ENCODE measurements at places on chromosomes 2 and 18.
A peak's percentile ranks its signal among the peaks of the same experiment; 100 is the strongest.

DNA sequence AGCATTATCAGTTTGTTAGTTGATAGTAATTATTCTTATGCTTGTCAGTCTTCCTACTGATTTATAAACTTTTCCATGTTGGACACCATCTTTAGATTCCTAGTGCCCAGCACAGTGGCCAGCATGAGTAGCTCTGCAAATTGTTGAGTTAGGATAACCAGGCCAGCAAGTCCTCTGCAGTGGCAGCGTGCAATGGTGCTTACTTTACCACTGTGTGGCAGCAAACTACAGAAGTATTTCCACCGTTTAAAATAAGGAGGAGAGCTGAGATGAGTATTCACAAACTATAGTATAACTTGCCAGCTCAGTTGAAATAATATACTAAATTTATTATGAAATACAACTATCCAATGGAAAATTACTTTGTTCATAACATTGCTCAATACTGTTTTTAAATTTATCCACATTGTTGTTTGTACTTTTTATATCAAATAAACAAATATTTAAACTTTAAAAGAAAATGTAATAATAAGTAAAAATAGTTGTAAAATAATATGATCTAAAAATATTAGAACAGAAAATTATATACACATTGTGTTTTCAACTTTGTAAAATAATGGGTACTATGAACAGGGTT lies 9.3 kb upstream of the THADA start:
- no peak for DNase-seq

- no peak for DNase-seq
Measured at GRCh38 chr18:37084912-37085311, 256.0 kb downstream of the KIAA1328 start.

DNA sequence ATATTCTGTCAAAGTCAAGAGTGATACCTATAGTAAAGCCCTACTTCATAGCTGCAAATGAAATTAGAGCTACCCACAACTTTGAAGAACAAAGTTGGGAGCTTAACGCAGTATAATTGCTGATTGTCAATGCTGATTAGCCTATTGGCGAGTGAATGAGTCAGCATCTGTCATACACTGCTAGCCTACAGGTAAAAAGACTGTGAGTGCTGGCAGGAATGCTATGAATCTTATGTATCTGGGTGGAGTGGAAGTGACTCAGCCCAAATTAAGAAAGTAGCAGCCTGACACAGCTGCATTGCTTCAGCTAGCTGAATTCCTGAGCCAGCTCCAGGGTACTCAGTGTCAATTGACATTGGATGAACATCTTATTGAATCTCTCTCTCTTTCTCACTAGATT lies 179.4 kb upstream of the DCC start:
- no peak for DNase-seq

DNA sequence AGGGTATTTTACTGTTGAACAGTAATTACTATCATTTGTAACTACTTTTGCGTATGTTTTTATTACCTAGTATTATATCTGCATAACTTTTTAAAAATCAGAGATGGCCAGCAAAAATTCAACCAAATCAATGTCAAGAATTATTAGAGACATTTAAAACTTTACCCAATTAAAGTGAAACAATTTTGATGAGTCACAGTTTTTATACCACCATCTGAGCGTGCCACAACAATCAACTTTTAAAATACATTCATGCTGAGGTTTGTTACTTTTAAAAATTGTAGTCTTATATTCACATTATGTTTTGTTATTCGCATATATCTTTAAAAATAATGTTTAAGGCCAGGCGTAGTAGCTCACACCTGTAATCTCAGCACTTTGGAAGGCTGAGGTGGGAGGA lies 114.9 kb downstream of the RTN4 start:
- DNase-seq, result no peak

- DNase-seq, result no peak
Measured at GRCh38 chr2:191347881-191348280, 102.7 kb downstream of the MYO1B start.

GRCh38 chr18:6044773-6045172 lies 149.5 kb upstream of the TMEM200C start:
- no peak for DNase-seq

GRCh38 chr2:120770176-120770575 lies 34.5 kb downstream of the GLI2 start:
- DNase-seq, result no peak

- DNase-seq, result no peak
Measured at GRCh38 chr2:47076586-47077441, 78.3 kb downstream of the STPG4 start.

DNA sequence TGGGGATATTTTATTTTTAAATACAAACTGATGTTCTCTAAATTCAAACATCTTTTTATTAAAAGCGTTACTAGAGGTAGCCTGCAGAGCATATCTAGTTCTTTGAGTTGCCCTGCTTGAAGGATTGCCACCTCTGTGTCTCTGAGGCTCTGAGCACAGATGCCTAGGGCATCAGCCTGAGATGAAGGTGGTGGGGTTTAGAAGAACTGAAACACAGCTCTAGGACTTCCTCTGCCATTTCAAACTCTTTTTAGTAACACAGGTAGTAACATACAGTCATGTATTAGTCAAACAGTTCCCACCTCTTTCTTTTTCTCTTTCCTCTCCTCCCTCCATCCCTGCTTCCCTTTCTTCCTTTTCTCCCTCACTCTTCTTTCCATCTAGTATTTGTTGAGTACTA lies 57.6 kb downstream of the TTC21B start:
- no peak for DNase-seq

GRCh38 chr2:196849895-196850294 lies 40.7 kb upstream of the C2orf66 start:
- peak; percentile 35 for DNase-seq

GRCh38 chr2:69253611-69254301 lies 133.3 kb downstream of the GFPT1 start:
- peak; percentile 92 for DNase-seq

DNA sequence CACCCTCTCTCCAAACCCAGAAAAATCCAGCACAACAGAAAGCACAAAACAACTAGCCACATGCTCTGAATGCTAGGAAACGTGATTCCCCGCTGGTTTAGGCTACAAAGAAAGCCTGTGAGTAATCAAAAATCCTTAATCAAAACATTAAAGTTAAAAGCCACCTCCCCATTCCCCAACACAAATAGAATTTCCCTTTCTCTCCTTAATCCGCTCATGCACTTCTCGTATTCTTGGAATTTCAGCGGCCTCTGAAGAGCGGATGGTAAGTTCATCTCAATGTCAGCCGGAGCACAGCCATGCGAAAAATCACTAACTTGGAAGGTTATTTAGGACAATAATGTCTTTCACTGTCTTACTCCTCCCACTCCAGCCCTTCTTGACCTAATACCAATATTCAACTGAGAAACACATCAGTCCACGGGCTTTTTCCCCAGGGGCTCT lies 126.7 kb downstream of the OSBPL1A start:
- peak; percentile 28 for DNase-seq

- DNase-seq, result no peak
Measured at GRCh38 chr18:51865538-51865937, 474.5 kb upstream of the DCC start.

DNA sequence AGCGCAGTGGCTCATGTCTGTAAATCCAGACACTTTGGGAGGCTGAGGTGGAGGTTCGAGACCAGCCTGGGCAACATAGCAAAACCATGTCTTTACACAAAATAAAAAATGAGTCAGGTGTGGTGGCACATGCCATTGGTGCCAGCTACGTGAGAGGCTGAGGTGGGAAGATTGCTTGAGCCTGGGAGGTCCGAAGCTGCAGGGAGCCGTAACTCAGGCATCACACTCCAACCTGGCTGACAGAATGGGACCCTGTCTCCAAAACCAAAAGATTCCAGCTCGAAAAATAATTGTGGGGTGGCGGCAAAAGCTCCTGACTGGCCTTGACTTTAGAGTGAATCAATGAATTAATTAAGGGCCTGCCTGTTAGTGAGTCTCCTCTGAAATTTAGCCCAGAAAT lies 1.2 kb upstream of the ALPP start:
- no peak for DNase-seq

GRCh38 chr2:189276277-189276676 lies 96.7 kb upstream of the COL5A2 start:
- DNase-seq, result no peak

DNA sequence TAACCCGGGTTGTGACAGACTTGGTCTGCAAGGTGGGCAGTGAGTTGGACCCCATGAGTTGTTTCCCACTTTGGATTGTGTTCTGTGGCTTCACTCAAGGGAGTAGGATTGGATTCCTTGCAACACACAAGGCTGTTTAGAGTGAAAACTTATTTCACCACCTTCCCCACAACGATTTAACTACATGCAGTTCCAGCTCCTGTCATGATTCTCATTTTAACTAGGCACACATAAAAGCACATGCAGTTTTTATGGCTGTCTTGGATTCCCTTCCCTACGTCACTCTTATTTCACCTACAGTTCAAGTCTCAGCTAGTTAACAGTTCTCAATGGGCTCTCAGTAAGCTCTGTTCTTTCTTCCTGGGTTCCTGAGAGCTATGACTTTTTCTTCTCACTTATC lies 15.9 kb downstream of the EFEMP1 start:
- DNase-seq, result no peak

DNA sequence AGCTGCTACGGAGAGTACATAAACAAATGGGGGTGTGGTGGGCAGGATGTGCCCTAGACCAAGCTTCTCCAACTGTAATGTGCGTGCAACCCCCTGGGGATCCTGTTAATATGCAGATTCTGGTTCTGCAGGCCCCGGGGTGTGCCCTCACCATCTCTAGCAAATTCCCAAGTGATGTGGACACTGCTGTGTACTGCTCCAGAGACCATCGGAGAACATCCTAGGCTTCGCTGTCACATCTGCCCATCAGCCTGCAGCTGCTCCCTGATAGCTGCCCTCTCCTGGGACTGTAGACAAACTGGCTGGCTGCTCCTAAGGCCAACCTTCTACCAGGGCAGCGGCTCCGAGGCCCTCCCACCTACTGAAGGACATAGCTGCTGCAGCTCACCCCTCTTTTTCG lies 3.2 kb downstream of the HS1BP3 start:
- DNase-seq, result no peak

GRCh38 chr2:159044804-159045286 lies 76.4 kb downstream of the TANC1 start:
- no peak for DNase-seq

GRCh38 chr2:134397146-134397896 lies 143.4 kb downstream of the MGAT5 start:
- DNase-seq, result no peak

- no peak for DNase-seq
Measured at GRCh38 chr2:240426845-240427721, 8.4 kb upstream of the GPC1 start.

- no peak for DNase-seq
Measured at GRCh38 chr2:98815795-98816194, 84.9 kb upstream of the MGAT4A start.

DNA sequence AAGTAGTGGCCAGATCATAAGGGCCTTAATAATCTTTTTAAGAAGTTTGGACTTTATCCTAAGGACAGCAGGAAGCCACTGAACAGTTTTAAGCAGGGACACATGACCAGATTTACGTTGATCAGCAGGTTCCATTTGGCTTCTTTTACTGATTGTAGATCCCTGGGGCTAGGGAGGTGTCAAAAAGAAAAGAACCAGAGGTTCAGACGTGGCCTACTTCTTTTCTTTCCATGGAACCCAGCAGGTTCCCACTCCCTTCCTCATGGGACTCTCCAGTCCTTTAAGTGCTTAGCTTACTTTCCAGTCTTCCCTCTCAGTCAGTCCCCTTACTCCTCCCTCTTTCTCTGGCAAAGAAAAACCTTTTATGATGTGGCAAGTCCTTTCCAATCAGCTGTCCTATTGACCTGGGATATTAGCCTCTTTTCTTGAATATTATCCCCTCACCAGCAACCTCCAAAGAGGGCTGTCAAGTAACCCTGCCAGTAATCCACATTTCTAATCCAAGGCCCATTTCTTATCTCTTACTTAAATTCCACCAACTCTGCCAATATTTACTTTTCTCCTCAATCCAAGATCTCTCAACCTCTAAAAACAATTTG lies 33.5 kb downstream of the NHEJ1 start:
- DNase-seq, result no peak

DNA sequence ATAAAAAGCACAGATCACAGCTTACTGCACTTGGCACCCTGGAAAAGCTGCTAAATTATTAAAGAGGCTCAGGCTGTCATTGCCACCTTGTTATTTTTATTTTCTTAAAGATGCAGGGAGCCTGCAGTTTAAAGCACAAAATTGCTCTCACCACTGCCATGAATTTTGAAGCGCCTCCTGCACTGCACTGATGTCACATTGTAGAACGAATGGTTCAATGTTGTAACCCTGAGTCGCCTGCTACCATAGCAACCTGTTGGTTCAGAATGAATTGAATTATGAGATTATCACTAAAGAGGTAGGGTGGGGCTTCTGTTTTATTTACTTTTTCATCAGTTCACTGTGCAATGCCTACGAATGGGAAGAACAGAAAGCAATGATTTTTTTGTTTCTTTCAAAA lies 16.5 kb downstream of the SCG2 start:
- no peak for DNase-seq

- DNase-seq, result no peak
Measured at GRCh38 chr2:188256420-188256819, 35.3 kb upstream of the GULP1 start.

GRCh38 chr2:68253219-68254068 lies 1.1 kb upstream of the PPP3R1 start:
- DNase-seq, result no peak

- no peak for DNase-seq
Measured at GRCh38 chr2:237987268-237987667, 20.5 kb downstream of the UBE2F start.

- no peak for DNase-seq
Measured at GRCh38 chr2:17547237-17547636, 6.7 kb downstream of the VSNL1 start.

- DNase-seq, result peak; percentile 63
Measured at GRCh38 chr2:63056107-63057050, 5.7 kb downstream of the OTX1 start.

DNA sequence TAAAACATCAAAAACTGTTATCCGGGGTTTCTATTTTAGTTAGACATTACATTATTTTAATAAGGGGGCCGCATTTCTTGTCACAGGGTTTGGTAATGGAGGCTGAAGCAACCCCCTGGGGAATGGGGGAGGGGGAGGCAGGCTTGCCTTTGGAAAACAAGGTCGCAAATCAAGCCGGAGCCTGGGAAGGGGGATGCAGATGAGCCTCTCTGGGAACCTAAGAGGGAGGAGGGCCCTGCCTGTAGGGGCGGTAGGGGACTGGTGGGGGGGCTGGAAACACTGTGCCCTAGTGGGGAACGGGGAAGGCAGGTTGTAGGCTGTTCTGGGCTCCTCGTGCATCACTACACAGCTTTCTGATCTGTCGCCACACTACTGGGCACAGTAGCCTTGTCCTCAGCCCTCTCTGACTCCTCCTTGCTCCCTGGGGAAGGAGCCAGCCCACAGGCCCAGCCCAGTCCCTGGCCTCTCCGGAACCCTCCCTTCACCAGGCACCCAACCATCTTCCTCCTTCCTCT lies 170.2 kb upstream of the SMAD2 start:
- no peak for DNase-seq

DNA sequence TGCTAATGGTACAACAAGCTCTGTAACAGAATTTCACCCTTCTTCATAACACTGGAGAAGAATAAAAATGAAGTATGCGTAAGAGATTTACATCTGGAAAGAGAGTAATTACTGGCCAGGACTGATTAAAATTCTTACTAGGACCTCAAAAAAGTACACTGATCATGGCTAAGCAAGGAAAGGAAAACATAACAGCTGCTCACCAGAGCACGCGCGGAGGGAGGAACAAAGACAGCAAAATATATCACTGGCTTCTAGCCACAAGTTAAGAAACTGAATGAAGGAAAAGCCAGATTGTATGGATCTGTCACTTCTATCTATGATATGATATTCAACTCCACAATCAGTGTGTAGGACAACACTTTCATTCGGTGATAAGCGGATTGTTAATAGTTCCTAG lies 15.6 kb upstream of the CYTIP start:
- peak; percentile 29 for DNase-seq
